Activated CD8-positive, alpha-beta T cell treated with anti-CD3 and anti-CD28 coated beads for 36 hours (primary cell): ENCODE measurements at places on chromosomes 16 and 17.
A peak's percentile ranks its signal among the peaks of the same experiment; 100 is the strongest.

- DNase-seq, result peak; percentile 9
- peaks cover 29% of the 10 kb centered on the region for H3K4me1 ChIP-seq
Observed at GRCh38 chr17:27293359-27293897, 486 bp upstream of the WSB1 start.

DNA sequence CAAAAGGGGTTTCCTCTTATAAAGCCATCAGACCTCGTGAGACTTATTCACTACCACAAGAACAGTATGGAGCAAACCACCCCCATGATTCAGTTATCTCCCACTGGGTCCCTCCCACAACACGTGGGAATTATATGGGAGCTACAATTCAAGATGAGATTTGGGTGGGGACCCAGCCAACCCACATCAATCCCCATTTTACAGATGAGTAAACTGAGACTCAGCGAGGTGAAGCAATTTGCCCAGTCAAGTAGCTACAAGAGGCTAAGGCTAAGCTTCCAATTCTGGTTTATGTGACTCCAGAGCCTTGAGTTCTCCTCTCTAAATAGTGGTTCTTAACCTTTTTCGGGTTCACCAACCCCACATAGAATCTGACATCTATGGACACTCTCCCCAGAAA is 8.8 kb downstream of the CD300A start:
- no peak overlapping the region for H3K27ac ChIP-seq
- H3K4me1 ChIP-seq, result peaks cover 56% of the 10 kb centered on the region
- DNase-seq, result no peak
- no peaks in the 10 kb centered on the region for H3K27me3 ChIP-seq

- no peaks in the 10 kb centered on the region for H3K36me3 ChIP-seq
- no peak overlapping the region for H3K4me3 ChIP-seq
- peaks cover 15% of the 10 kb centered on the region for H3K4me1 ChIP-seq
Observed at GRCh38 chr17:56821847-56822534, 11.7 kb downstream of the C17orf67 start.

- H3K27ac ChIP-seq, result no peak overlapping the region
- H3K4me3 ChIP-seq, result no peak overlapping the region
- H3K4me1 ChIP-seq, result no peaks in the 10 kb centered on the region
- no peaks in the 10 kb centered on the region for H3K27me3 ChIP-seq
Observed at GRCh38 chr16:64687123-64687522, 434.7 kb downstream of the CDH11 start.

DNA sequence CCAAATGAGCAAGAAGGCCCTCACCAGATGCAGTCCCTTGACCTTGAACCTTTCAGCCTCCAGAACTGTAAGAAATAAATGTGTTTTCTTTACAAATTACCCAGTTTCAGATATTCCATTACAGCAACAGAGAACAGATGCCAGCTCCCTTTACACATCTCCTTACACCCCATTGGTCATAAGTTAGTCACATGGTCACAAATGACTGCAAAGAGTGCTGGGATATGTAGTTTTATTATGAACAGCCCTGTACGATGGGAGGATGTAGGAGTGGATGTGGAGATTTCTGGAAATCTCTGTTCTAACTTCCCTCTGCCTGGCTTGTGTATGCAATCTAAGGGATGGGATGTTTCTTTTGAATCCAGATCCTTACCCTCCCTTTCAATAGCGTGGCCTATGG is 13.3 kb upstream of the RPL38 start:
- no peak for DNase-seq
- H3K27ac ChIP-seq, result no peak overlapping the region
- H3K27me3 ChIP-seq, result peaks cover 19% of the 10 kb centered on the region

- H3K36me3 ChIP-seq, result no peaks in the 10 kb centered on the region
- no peak overlapping the region for H3K27ac ChIP-seq
- H3K4me1 ChIP-seq, result peaks cover 7% of the 10 kb centered on the region
- no peak overlapping the region for H3K4me3 ChIP-seq
Observed at GRCh38 chr17:55925440-55925839, 174.6 kb downstream of the PCTP start.

DNA sequence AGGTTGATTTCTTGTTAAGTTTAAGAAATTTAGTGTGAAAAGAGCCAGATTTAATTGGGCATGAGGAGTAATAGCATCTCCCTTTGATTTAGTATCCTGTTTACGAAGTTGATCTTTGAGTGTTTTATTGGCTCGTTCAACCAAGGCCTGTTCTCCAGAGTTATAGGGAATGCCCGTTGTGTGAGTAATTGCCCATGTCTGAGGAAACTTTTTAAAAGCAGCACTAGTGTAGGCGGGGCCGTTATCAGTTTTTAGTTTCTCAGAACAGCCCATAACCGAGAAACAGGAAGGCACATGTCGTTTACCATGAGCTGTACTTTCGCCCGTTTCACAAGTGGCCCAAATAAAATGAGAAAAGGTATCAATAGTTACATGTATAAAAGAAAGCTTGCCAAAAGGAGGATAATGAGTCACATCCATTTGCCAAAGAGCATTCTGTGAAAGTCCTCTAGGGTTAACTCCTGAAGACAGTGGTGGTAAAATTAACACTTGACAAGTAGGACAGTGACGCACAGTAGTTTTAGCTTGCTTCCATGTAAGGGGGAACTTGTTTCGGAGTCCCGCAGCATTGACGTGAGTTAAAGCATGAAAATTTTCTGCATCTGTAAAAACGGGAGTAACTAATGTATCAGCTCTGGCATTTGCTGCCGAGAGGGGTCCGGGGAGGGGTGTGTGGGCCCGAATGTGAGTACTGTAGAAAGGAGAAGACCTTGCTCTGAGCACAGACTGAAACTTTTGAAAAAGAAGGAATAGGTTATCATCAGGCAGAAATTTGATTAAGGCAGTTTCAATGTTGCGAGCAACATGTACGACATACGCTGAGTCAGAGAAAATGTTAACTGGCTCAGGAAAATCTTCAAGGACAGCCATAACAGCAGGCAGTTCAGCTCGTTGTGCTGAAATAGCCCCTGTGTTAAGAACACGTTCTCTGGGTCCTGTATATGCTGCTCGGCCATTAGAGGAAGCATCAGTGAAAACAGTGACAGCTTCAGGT is 18.5 kb upstream of the KCTD5 start:
- H3K27ac ChIP-seq, result peak overlapping the region; percentile 95
- peaks cover 49% of the 10 kb centered on the region for H3K4me1 ChIP-seq
- H3K36me3 ChIP-seq, result peaks cover 48% of the 10 kb centered on the region
- peak; percentile 85 for DNase-seq
- H3K4me3 ChIP-seq, result peak overlapping the region; percentile 48

GRCh38 chr16:75075688-75076268 is 40.8 kb downstream of the LDHD start:
- no peaks in the 10 kb centered on the region for H3K27me3 ChIP-seq
- peaks cover 30% of the 10 kb centered on the region for H3K4me1 ChIP-seq
- peak overlapping the region; percentile 87 for H3K27ac ChIP-seq
- H3K36me3 ChIP-seq, result peaks cover 3% of the 10 kb centered on the region
- no peak for DNase-seq

GRCh38 chr17:64025732-64026294 is 5.4 kb upstream of the ICAM2 start:
- H3K27me3 ChIP-seq, result no peaks in the 10 kb centered on the region
- peak; percentile 96 for DNase-seq

GRCh38 chr16:89343501-89344457 is 126.3 kb downstream of the ZNF778 start:
- DNase-seq, result no peak
- no peaks in the 10 kb centered on the region for H3K27me3 ChIP-seq
- H3K4me3 ChIP-seq, result no peak overlapping the region
- peaks cover 83% of the 10 kb centered on the region for H3K4me1 ChIP-seq
- peaks cover 13% of the 10 kb centered on the region for H3K36me3 ChIP-seq

DNA sequence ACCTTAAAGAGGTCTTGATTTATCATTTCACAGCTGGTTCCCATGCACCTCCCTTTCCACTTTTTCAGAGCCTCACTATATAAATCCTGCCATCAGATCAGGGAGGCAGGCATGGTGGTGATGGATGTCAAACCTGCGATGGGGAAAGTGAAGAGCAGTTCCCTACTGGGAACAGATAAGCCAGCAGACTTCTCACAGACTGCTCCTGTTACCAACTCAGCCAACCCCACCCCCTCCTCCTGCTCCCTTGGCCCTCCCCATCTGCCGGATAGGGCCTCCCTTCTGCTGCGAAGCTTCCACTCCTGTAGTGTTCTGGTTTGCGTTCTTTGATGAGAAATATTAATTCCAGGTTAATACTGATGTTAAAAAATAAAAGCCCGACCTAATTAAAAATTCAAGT is 232.1 kb downstream of the STX8 start:
- H3K36me3 ChIP-seq, result peaks cover 2% of the 10 kb centered on the region
- no peaks in the 10 kb centered on the region for H3K27me3 ChIP-seq
- H3K4me1 ChIP-seq, result peaks cover 10% of the 10 kb centered on the region
- no peak overlapping the region for H3K27ac ChIP-seq
- no peak overlapping the region for H3K4me3 ChIP-seq
- DNase-seq, result no peak

GRCh38 chr17:75845933-75846691 is 1.9 kb upstream of the UNC13D start:
- no peak overlapping the region for H3K4me3 ChIP-seq
- DNase-seq, result no peak
- H3K27me3 ChIP-seq, result no peaks in the 10 kb centered on the region
- H3K36me3 ChIP-seq, result peaks cover 19% of the 10 kb centered on the region

DNA sequence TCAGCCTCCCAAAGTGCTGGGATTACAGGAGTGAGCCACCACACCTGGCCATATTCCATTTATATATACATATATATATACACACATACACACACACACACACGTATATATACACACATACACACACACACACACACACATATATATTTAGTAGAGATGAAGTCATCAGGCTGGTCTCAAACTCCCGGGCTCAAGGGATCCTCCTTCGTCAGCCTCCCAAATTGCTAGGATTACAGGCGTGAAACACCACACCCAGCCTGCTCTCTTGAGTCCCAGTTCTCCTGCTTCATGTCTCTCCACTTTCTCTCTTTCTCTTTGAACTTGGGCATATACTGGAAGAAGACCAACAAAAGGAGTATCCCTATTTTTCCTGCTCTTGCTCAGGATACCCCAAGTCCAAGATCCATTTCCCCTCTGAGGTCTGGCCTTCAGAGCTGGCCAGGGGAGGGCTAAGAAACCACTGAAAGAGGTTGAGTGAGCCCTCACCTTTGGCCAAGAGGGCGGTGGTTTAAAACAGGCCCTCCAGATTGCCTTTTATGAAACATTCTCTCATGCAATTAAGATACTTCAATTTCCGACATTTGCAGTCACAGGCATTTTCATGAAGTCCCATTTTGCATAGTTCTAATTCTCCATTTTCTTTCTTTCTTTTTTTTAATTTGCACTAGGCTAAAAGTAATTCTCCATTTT is 37.9 kb downstream of the CIBAR2 start:
- no peaks in the 10 kb centered on the region for H3K27me3 ChIP-seq
- H3K4me3 ChIP-seq, result no peak overlapping the region
- no peaks in the 10 kb centered on the region for H3K4me1 ChIP-seq
- H3K36me3 ChIP-seq, result peaks cover 4% of the 10 kb centered on the region
- no peak for DNase-seq

DNA sequence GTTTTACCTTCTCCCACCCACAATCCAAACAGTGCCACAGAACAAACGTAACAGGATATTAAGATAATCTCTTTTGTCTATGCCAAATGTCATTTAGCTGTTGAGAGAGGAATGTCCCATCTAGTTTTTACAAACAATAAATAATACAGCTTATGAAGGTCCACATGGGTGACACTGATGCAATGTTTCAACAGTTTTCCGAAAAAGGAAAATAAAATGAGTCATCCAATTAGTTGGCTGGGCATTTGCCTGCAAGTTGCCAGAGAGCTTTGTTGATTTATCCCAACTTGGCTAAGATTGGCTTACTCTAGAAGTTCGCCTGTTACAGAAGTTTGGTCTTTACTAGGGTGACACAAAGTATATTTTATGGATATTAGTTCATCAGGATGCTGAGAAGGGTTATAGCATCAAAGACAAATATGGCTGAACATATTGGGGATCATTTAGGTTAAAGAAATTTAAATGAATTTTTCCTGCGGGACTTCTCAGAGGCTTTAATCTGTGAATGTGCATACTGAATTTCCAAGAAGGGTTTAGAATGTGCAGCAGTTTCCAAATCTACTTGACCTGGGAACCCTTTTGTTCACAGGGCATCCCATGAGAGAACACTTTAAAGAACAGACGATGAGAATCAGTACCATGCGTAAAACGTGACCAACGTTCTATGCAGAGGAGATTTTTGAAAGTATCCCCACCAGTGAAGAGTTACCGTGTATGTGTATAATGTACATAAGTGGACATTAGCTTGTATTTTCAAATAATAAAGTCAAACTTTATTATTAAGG is 73.1 kb downstream of the CDH13 start:
- peaks cover 15% of the 10 kb centered on the region for H3K27me3 ChIP-seq
- no peaks in the 10 kb centered on the region for H3K36me3 ChIP-seq
- H3K4me1 ChIP-seq, result peaks cover 8% of the 10 kb centered on the region

GRCh38 chr16:71402674-71403073 is 39.2 kb downstream of the TLE7 start:
- H3K27ac ChIP-seq, result no peak overlapping the region
- DNase-seq, result no peak
- peaks cover 7% of the 10 kb centered on the region for H3K27me3 ChIP-seq
- no peak overlapping the region for H3K4me3 ChIP-seq
- no peaks in the 10 kb centered on the region for H3K36me3 ChIP-seq

GRCh38 chr17:67058036-67058435 is 13.7 kb downstream of the CACNG1 start:
- H3K27ac ChIP-seq, result no peak overlapping the region
- no peak for DNase-seq
- H3K27me3 ChIP-seq, result no peaks in the 10 kb centered on the region
- H3K4me3 ChIP-seq, result no peak overlapping the region

DNA sequence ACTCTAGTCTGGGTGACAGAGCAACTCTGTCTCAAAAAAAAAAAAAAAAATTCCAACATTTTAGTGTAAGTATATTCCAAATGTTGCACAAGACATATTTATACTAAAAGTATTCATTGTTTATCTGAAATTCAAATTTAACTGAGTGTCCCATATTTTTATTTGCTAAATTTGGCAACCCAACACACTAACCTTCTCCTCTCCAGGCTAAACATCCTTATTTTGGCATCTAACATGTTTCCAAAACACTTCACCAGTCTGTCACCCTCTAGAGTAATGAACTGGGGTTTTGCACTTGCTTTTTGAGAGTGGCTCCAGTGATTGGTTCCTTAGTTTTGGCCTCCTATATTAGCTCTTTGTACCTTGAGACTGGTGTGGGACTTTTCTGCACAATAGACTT is 243.4 kb upstream of the SALL1 start:
- no peaks in the 10 kb centered on the region for H3K36me3 ChIP-seq
- no peak overlapping the region for H3K4me3 ChIP-seq
- no peak for DNase-seq
- H3K27ac ChIP-seq, result no peak overlapping the region

- H3K4me3 ChIP-seq, result no peak overlapping the region
- peaks cover 4% of the 10 kb centered on the region for H3K4me1 ChIP-seq
- no peaks in the 10 kb centered on the region for H3K36me3 ChIP-seq
Observed at GRCh38 chr17:77677630-77678029, 280.9 kb upstream of the TNRC6C start.

DNA sequence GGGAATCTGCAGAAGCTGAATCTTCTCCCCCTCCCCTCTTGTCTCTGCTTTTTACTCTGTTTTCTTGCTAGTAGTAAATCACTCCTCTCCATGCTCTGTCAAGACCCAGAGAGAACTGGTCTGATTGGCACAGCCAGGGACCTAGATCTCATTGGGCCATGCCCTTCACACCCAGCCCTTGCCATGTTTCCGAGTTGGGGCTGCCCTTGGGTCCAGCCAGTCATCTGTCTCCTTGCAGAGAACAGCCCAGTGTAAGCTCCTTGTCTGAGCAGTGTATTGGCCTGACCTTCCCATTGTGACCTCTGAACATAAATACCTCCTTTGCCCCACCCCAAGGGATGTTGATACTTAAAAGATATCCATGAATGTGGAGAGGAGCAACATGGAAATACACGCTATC is 3.9 kb downstream of the MMP15 start:
- H3K4me1 ChIP-seq, result peaks cover 7% of the 10 kb centered on the region
- DNase-seq, result no peak
- H3K27ac ChIP-seq, result no peak overlapping the region
- H3K4me3 ChIP-seq, result no peak overlapping the region
